ENCODE measurements at places on chromosomes 5 and 9.
A peak's percentile ranks its signal among the peaks of the same experiment; 100 is the strongest.

DNA sequence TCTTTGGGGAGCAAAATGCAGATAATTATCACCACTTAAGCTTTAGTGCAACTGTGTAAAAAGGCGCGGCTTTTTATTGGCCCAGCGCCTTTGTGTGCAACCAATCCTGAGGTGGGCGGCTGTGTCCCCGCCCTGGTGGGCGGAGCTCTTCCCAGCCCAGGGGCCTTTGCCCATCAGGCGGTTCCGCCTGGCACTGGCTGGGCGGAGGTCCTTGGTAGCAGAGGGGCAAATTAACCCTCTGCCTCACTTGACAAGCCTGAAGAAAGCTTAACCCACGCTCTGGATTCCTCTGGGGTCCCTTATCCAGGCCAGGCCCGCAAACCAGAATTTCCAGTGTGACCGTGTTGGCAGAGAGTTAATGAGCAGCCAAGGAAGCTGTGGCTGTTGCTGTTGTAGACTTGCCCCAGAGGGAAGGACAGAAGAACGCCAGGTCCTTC, 12.8 kb upstream of the NIPAL4 start:
- DNase-seq = no peak

- no peak for DNase-seq
These were observed 161.5 kb downstream of the DEPDC1B start for GRCh38 chr5:60538426-60538825.

DNA sequence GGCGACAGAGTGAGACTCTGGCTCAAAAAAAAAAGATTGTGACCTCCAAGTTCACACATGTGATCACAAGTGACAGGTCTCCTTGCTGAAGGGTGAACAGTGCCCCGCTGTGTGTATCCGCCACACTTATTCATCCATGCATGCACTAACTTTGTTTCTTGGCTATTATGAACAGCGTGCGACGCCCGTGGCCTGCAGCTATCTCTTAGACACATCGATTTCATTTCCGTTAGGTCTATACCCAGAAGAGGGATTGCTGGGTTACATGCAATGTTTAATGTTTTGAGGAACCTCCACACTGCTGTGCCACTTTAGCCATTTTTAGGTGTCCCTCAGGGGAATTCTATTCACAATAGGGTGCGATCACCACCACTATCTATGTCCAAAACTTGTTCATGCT, 12.1 kb upstream of the EGFL7 start:
- no peak for DNase-seq

DNA sequence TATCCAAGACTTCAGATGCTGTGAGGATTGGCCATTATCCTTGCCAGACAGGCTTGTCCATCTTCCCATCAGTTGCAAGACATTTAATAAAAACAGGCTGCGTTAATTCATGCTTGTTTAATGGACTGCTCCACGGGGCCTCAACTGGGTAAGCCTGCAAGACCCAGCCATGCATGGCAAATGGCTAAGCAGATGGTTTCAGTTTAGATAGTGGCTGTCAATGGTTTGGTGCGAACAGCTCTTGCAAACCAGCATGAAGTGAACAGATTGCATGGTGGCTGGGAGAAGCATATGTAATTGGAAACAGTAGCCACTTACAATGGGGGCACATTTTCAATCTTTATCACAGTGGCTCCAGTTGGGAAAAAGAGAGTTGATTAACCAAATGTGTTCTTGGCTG, 628.2 kb upstream of the KLF4 start:
- DNase-seq = no peak

- DNase-seq = no peak
These were observed 145.2 kb upstream of the ABCA1 start for GRCh38 chr9:105073147-105073546.

GRCh38 chr9:8391132-8391531, 591.6 kb upstream of the DMAC1 start:
- no peak for DNase-seq

DNA sequence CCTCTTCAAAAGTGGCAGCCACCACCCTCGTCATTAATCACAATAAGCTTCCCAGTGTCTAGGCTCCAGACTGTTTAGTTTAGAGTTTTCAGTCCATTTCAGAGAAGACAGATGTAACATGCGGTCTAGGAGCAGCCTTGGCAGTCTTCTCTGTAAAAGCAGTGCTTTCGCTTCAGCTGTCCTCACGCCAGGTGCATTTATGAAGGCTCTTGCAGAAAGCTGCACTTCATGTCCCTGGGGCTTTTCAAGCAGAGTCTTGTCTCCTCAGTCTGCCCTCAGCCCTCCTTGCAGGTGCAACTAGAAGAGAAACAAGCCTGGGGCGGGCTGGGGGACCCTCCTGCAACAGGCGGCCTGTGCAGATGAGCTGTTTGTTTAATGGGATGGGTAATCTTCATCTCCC, 281.9 kb downstream of the DRD1 start:
- DNase-seq = no peak

DNA sequence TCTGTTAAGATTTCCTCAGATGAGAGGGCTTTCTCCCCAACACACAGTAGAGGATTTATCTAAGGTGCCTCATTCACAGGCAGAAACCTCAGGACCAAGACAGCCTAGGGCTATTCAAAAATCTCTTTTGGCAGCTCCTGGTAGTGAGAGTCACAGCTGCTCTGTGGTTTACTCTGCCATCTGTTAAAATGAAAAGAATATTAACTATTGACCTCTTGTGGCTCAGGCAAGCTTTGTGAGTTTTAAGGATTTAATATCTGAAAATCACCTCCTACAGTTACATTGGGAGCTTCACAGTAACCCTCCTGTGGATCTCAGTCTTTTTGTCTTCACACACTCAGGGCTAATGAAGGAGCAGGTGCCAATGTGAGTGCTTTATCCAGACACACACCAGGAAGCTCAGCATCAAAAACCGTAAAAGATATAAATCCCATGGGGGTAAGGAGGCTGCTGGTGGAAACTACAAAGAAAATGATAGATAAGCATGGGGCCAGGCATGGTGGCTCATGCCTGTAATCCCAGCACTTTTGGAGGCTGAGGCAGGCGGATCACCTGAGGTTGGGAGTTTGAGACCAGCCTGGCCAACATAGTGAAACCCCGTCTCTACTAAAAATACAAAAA, 29.7 kb downstream of the PPP1R2B start:
- DNase-seq = peak; percentile 15

DNA sequence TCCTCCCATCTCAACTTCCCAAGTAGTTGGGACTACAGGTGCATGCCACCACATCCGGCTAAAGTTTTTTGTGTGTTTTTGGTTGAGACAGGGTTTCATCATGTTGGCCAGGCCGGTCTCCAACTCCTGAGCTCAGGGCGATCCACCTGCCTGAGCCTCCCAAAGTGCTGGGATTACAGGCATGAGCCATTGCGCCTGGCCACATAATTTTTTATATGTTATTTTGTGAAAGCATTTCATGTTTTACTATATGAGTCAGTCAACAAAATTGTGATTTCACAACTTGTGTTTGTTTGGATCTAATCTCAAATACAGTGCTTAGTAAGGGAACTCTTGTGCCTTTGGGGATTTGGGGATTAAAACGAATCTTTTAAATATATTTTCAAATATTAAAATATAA, 20.0 kb upstream of the FAM120AOS start:
- no peak for DNase-seq

GRCh38 chr5:34459908-34460307, 196.2 kb upstream of the RAI14 start:
- no peak for DNase-seq

GRCh38 chr9:134611046-134611445, 30.6 kb upstream of the COL5A1 start:
- no peak for DNase-seq

DNA sequence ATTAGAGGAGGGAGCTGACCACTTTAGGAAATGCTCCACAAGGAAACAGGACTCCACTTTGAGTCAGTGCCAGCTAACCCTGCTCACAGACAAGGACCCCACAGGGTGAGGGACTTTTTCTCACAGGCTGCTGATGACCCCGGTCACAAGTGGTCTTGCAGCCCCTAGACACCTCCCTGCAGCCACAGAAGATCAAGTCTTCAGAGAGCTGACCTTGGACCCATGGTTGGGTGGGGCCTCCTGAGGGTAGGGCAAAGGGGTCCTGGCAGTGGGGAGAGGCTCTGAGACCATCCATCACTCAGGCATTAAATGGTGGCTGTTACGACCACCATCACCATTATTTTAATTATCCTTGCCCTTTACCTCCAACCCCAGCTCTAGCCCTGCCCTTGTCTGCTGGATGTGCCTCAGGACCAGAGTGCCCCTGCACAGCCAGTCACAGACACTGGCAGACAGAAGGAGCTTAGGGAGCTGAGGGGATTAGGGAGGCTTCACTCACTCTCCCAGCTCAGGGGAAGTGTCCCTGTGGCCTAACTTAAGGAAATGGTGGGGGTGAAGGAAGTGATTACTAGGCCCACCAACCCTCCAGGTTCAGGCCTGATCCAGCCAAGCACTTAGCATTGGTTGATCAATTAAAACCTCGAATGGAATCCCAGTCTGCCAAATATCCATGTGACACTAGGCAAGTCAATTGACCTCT, 1.6 kb downstream of the ACSL6 start:
- DNase-seq = no peak

All from GM13976 (cell line).